GM19239 (cell line): ENCODE measurements at places on chromosomes 4 and X.

- no peak for DNase-seq
These were observed 921 bp downstream of the PFKFB1 start for GRCh38 chrX:54992911-54993622.

DNA sequence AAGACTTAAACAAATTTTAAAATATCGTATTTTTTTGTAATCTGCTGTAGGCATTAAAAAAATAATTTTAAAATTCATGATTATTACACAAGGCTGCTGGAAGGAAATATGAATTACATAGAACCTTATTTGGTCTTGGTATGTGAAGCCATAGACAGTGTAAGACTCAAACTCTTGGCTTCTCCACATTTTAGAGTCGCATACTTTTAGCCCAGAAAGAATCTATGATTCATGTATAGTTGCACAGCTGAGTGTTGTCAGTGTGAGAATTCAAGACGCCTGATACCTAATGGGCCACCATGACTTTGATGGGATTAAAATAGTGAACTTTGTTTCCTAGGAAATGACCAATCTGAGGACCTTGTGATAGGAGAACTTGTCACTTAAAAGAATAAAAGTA is 1.4 kb downstream of the INTU start:
- DNase-seq = no peak

DNA sequence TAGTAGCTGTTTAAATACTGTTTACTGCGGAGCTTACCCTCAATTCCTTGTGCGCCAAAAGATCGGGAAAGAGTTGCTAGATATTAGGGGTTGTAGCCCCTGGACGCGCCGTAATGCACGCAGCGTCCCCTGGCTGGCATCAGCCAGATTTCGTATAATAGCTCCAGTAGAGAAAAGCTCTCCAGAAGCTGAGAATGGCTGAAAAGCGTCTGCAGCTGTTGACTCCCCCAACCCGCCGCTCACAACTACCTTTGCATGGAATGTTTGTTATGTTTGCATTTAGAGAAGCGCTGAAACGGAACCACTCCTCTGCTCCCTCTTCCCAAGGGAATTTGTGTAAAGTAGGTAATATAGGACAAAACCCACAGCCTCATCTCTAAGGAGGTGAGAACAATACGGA is 3.7 kb downstream of the DOCK11 start:
- no peak for DNase-seq

- DNase-seq = no peak
These were observed 107.8 kb downstream of the ARHGAP10 start for GRCh38 chr4:147839663-147840062.

DNA sequence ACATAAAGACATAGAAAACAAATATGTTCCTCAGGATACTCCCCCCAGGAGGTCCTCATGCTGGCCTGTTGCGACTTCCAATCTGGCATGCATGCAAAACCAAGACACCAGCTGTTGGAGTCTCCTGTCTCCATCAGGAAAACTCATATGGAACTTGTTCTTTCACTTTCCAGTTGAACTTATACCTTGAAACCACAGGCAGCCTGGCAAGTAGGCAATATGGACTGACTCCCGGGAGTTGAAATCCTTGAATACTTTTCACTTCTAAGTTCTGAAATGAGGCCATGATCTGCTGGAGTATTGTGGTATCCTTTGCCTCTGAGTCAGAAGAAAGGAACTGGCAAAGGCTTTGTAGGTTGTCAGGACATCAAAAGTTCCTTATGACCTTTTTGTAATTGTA is 444.2 kb downstream of the IDS start:
- no peak for DNase-seq

DNA sequence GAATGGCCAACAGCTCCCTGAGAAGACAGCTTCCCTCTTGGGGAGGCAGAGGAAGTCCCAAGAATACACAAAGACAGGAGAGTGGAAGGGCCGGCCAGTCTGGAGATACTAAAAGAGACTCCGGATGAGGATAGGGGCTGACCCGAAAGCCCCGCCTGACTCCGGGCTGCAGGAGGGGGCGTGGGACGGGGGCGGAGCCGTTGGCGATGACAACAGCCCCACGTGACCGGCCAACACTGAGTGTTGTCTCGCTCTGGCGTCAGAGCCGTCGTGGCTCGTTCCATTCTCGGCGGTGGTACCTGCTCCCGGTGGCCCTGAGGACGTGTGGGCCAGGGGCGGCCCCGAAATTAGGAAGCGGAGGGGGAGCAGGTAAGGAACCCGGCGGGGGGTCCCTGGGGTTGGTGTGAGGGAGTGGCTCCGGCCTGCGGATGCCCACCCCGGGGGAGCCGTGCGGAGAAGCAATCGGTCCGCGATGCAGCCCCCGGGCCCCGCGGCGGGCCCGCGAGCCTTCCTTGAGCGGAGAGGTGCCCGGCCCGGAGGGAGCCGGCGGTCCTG is at the start of gene BEX4:
Gene BEX4, plus strand, starts transcription at position 239 of the 555 bp plus-strand sequence. CDS start 1,046 bp downstream, outside the sequence.
- DNase-seq = peak; percentile 48

DNA sequence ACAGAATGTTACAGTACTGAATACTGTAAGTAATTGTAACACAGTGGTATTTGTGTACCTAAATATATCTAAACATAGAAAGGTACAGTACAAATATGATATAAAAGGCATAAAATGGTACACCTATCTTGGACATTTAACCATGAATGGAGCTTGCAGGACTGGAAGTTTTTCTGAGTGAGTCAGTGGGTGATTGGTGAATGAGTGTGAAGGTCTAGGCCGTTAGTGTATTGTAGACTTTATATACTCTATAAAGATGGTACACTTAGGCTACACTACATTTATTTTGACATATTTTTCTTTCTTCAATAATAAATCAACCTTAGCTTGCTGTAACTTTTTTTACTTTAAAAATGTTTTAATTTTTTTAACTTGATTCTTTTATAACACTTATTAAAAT is 422.5 kb upstream of the FSTL5 start:
- DNase-seq = no peak

DNA sequence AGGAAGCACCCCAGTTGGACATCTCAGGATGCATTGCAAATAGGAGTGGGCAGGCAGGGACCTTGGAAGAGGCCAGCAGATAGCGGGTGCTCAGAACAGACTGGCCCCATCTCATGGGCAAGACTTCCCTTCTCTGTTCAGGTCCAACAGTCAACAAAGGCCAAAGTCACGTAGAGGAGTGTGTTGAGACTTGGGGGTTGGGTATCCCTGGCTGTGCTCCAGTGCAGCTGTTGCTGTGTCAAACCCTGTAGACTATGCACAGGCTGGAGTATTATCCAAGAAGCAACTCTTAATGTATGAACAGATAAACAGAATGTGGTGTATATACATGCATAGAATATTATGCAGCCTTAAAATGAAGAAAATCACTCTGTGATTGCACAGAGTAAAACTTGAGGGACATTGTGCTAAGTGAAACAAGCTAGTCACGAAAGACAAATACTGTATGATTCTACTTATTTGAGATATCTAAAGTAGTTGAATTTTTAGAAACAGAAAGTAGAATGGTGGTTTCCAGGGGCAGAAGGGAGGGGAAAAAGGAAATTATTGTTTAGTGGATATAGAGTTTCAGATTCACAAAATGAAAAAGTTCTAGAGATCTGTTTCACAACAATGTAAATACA is 192.1 kb upstream of the LCORL start:
- DNase-seq = no peak

GRCh38 chr4:75494563-75494962 is 19.6 kb downstream of the RCHY1 start:
- DNase-seq = no peak

DNA sequence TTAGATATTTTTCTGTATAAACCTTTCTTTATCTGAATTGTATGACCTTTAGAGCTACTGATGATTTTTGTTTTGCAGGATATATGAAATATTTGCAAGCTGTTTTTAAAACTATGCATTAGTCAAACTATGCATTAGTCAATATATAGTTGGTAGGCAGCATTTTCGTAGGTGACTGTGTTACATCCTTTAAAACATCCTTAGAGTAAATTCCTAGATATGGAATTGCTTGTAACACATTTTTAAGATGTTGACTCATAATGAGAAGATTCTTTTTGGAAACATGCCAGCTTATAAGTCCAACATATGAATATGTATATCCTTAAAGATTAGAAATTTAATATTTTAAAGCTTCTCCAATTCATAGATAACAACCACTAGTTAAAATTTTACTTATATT is 1768.5 kb downstream of the PCDH7 start:
- no peak for DNase-seq

DNA sequence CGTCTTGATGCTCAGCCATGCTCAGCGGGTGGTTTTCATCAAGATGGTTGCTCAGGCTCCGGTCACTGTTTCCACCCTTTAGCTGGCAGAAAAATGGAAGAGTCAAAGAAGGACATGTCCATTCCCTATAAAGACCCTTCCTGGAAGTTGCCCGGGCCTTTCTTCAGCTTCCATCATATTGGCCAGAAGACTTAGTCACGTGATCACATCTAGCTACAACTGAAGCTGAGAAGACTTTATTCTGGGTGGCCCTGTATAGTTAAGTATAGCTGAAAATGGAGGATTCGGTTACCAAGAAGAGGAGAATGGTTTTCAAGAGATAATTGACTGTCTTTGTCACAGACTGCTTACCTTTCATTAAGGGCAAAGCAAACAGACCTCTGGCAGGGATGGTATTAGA is 296.7 kb upstream of the CASK start:
- no peak for DNase-seq

DNA sequence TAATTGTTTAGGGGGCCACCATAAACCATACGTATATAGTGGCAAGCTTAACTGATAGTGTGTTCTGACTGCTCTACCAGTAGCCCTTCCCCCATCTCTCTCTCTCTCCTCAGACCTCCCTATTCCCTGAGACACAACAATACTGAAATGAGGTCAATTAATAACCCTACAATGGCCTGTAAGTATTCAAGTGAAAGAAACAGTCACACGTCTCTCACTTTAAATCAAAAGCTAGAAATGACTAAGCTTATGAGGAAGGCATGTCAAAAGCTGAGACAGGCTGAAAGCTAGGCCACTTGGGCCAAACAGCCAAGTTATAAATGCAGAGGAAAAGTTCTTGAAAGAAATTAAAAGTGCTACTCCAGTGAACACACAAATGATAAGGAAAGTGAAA is 78.0 kb downstream of the PRDM5 start:
- no peak for DNase-seq

DNA sequence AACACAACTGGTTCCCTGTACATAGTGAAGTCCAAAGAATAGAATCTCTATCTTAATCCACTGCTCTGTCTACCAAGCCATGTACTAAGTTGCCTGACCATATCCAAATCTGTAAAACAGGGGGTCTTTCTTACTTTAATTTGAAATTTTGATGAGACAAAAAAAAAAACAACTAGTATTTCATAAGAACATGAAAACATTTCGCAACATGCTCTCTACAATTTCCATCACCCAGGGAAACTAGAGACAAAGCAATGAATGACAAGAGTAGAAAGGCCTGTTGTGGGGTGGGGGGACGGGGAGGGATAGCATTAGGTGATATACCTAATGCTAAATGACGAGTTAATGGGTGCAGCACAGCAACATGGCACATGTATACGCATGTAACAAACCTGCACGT is 279.9 kb downstream of the PPP3CA start:
- no peak for DNase-seq

GRCh38 chr4:57344296-57344695 is 234.1 kb upstream of the IGFBP7 start:
- no peak for DNase-seq

- DNase-seq = no peak
These were observed 179.7 kb downstream of the STIM2 start for GRCh38 chr4:27040356-27040755.

DNA sequence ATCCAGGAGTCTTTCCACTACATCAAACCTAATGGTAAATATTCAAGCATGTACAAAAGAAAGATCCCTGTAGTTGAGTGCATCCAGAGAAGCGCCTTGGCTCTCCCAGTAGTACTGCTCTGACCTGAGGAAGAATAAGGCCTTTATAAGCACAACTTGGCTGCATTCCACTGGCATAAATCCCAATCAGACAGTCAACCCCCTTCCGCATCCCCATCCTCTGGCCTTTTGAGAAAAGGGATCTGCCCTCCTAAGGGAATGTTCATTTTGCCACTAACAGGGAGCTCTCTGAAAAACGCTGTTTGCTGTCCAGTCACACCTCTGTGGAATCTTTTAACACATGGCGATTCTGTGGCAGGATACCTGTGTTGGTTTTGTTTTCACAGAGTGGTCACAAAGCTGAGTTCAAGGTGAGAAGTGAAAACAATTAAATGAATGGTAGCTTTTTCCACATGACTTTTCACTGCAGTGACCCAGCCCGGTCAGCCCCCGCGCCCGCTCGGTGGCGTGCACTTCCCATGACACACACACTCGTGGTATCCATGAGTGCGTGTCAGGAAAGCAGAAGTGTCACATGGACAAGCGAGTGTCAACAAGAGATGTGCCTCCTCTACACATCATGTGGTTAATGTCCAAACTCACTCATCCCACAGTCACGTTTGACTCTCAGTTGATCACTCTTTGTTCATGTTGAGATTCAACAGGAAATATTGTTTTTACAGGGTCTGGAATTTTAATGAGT is 112.2 kb upstream of the ENPP6 start:
- DNase-seq = no peak

GRCh38 chr4:56460085-56460484 is 7.3 kb upstream of the SRP72 start:
- DNase-seq = no peak

GRCh38 chr4:2350982-2351381 is 67.5 kb downstream of the ZFYVE28 start:
- no peak for DNase-seq

- no peak for DNase-seq
These were observed at the start of gene DRD5 for GRCh38 chr4:9781343-9782135. TSS of gene DRD5 (plus strand) at chr4:9781634. CDS start at chr4:9782030, 396 bp downstream.

GRCh38 chr4:967113-968104 is 6.0 kb downstream of the DGKQ start:
- DNase-seq = no peak

DNA sequence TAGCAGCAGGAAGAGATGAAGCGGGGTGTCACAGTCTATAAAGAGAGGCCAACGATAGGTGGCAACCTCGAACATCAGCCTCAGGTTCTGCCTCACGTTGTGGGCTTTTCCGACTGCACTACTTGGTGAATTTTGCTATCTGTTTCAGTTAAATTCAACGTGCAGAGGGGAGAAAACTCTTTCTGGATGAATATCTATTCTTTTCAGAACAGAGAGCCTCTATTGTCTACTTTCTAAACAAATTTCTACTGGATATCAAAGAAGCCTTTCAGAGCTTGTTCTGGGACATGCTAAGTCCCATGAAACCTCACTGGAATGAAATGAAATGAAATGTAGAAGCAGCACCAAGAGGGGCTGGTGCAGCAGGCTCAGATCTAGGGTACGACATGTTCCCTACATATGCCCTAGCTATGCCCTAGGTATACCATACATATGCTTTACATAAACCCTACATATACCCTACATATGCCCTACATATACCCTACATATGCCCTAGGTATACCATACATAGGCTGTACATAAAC is 116.5 kb upstream of the TRIM2 start:
- DNase-seq = no peak

GRCh38 chrX:122439831-122440230 is 744.2 kb upstream of the GRIA3 start:
- DNase-seq = no peak

- DNase-seq = no peak
These were observed 35.4 kb upstream of the SPON2 start for GRCh38 chr4:1207603-1208265.

- DNase-seq = no peak
These were observed 72.4 kb downstream of the APBB2 start for GRCh38 chr4:41141900-41142299.
